ENCODE measurements at places on chromosomes 3 and 15.

- DNase-seq, result no peak
Measured at GRCh38 chr15:85927931-85928537, 133.3 kb upstream of the KLHL25 start.

- DNase-seq, result peak; percentile 81
Measured at GRCh38 chr3:4754180-4755086, 224.8 kb upstream of the BHLHE40 start.

DNA sequence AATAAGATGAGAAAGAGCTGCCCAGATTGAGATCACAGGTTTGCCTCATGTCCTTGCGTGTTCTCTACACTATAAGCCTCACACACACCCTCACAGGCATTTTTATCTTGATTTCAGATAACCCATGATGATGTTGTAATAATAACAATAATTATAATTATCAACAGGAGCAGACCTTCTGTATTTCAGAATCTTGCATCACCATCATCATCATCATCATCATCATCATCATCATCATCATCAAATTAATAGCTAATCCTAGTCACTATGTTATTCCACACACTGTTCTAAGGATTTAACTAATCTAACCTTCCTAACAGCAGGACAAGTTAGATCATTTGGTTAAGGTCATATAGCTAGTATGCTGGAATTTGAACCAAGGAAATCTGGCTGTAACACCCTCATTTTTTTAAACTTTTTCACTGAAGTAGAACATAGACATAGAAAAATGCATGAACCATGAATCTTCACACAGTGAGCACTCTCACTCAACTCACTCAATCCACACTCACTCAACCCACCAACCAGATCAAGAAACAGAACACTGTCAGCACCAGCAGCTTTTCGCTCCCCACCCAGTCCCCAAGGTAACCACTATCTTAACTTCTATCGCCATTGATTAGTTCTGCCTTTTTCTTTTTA, 1.8 kb upstream of the SH2D7 start:
- no peak for DNase-seq

- DNase-seq, result no peak
Measured at GRCh38 chr3:51819709-51820406, 40.8 kb upstream of the IQCF6 start.

DNA sequence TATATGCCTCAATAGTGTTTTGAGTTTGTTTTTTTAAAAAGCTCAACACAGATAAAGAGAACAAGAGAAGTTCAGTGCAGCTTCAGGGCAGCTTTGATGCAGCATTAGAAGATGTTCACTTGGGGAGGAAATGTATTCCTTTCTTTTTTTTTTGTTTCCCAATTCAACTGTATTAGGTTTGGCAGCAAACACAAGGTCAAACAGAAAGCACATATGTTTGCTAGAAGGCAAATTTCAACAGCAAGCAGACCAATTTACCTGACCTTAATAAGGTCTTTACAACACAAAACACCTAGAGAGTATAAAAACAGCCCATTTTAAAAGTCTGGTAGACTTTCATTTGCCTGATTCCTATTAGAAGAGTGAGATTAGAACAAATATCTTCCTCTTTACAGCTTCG, 7.3 kb upstream of the CDAN1 start:
- no peak for DNase-seq

DNA sequence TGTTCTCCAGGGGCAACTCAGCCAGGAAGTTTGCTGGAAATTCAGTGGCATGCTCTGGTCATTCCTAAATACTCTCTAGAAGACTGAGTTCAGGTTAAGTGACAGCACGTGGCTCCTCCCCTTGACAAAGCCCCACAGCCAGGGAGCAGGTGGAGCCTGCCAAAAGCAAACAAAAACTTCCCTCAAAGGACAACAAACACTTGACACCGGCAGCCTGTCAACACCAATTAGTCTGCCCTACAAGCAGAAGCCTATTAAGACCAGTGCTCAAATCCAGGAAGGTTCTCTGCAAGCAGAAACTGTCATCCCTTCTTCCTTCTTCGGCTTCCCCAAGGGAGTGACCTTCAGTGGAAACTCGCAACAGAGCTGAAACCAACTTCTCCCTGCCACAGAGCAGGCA, 5.0 kb downstream of the MEX3B start:
- no peak for DNase-seq

DNA sequence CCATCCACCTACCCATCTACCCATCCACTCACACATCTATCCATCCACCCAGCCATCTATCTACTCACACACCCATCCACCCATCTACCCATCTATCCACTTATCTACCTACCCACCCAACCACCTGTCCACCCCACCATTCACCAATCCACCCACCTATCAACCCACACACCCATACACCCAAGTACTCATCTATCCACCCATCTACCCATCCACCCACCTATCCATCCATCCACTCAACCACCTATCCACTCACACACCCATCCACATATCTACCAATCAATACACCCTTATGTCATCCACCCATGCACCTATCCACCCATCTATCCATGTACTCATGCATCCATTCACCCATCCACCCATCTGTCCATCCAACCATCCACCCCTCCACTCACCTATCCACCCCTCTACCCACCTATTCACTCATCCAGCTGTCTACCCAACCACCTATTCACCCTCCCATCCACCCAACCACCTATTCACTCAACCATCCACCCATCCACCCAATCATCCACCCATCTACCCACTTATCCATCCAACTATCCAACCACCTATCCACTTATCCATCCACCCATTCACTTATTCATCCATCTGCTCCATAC, 109.8 kb downstream of the CHSY1 start:
- no peak for DNase-seq

GRCh38 chr3:145144361-145144760, 1016.6 kb downstream of the PLOD2 start:
- no peak for DNase-seq

DNA sequence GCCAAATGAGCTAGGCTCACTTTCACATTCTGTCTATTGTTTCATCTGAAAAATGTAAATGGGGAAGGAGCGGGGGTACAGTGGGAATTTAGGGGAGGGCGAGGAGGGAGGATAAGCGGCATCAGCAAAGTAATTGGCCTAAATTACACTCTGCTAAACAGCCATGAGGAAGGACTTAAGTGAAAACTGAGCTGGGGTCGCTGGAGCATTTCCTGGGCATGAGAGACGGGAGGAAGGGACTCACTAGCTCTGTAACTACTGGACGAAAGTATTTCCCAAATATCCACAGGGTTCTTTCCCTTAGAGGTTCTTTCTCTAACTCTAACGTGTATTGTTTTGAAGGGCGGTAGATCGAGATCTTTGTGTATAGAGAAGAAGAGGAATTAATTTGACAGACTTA, 418.0 kb downstream of the SOX2 start:
- DNase-seq, result no peak

GRCh38 chr15:70252056-70252950, 154.6 kb upstream of the TLE3 start:
- peak; percentile 82 for DNase-seq

DNA sequence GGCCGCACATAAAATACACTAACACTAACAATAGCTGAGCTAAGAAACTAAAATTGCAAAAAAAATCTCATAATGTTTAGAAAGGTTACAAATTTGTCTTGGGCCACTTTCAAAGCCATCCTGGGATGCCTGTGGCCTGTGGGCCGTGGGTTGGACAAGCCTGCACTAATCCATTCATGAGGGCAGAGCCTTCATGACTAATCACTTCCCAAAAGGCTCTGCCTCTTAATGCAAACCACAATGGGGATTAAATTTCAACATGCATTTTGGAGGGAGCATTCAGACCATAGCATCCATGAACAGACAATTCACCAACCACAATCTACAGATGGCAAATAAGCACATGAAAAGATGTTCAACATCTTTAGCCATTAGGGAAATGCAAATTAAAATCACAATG, 128.2 kb downstream of the SUCLG2 start:
- DNase-seq, result no peak

GRCh38 chr3:137767538-137768360, 3.6 kb downstream of the SOX14 start:
- no peak for DNase-seq

DNA sequence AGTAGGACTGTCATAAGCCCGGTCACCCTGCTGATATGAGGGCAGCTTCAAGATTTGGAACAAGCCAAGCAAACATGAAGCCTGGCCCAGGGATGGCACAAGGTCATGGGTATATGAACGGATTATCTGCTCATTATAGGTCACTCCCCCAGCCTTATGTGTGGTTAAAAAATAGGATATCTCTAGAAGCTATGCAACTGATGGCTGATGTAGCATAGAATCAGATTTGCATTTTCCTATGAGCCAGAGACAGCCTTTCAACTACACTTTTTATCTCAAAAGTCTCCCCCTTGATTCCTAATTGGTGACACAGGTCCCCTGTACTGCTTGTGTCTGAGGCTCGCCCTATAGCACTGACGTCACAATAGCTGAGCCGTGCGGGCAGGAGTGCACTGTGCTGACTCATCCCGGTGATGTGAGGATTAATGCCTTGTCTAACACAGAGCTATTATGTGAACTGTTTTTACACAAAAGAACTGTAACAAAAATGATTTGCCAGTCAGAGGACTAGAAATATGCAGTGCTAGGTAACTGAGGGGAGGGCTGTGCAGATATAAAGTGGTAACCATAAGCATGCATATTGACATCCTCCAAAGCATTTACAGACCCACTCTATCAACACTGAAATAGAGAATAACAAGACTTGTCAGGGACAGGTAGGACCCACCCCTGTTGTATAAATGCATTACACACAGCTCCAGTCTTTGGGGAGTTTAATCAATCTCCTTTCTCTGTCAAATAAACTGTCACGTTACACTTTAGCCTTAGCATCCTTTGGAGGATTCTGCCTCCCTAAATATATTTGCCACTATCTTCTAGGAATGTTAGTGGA, 204.9 kb downstream of the TIGIT start:
- DNase-seq, result no peak

GRCh38 chr15:40498418-40498817, 27.6 kb downstream of the CHST14 start:
- DNase-seq, result no peak

DNA sequence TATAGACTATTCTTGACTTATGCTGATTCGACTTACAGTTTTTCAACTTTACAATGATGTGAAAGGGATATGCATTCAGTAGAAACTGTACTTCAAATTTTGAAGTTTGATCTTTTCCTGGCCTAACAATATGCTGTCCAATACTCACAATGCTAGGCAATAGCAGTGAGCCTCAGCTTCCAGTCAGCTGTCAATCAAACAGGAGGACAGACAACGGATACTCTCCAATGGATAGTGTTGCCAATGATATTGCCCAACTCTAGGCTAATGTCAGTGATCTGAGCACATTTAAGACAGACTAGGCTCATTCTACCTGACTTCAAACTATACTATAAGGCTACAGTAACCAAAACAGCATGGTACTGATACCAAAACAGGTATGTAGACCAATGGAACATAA, 55.0 kb upstream of the ZNF280D start:
- DNase-seq, result no peak

GRCh38 chr3:14550651-14551611, 10.8 kb upstream of the GRIP2 start:
- DNase-seq, result no peak

DNA sequence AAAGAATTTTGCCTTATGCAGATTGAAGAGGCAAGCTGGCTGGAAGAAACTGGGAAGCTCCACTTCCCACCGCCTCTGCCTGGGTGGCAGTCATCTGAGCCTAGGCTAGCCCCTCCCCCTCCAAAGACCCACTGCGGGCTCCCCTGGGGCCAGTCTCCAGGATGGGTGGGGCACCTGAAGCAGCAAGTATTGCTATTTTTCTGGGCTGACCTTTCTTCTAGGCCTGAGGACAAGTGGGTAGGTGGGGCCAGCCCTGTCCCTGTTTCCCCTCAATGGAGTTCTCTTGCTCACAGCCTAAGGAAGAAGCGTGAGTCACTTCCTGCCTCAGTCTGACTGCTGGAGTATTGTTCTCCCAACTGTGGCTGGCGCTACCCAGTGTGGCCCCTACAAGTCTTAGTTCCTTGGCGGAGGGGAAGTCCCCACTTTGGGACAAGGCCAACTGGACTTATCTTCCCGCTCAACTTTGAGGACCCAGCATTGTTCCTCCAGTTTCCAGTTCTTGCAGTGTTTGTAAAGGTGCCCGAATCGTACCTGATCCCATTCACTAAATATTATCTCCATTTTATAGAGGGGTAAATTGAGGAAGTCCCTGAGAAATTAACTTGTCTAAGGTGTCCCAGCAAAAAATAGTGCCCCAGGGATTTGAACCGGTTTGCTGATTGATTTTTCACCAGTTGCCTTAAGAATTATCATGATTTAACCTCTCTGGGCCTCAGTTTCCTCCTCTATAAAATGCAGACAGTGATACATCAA, 1.4 kb downstream of the FURIN start:
- DNase-seq, result peak; percentile 78

- peak; percentile 74 for DNase-seq
Measured at GRCh38 chr3:127370906-127371305, 83.1 kb upstream of the PRR20G start.

DNA sequence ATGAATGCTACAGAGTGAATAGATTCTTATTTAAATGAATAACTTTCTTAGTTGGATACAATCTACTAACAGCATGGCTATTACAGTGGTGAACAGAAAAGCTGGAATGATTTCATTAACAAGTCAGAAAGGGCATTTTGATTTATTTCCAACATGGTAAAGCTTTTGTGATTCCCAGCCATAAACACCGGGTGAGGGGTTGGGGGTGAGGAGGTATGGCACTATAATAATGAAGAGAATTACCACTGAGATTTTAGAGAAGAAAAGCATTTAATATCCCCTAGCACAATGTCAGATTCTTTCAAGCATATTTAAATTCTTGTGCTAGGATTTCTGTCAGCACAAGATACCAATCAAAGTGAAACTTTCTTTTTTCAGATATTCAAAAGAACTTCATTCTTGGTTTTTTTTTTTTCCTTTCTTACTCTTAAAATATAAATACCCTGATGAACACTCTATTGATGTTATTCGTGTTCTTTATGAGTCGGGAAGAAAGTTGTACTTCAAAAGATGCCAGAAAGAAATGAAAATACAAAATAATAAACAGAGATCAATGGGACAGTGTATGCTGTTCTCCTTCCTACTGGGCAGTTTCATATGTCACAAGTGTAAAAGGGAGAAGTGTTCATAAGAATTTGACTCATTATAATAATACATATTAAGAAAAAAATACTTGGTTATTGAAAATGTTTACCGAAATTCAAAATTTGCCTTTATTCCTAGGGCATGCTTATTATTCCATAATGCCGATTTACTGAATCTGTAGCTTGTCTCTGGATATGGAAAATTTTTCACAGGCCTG, 522.8 kb downstream of the CADM2 start:
- no peak for DNase-seq

DNA sequence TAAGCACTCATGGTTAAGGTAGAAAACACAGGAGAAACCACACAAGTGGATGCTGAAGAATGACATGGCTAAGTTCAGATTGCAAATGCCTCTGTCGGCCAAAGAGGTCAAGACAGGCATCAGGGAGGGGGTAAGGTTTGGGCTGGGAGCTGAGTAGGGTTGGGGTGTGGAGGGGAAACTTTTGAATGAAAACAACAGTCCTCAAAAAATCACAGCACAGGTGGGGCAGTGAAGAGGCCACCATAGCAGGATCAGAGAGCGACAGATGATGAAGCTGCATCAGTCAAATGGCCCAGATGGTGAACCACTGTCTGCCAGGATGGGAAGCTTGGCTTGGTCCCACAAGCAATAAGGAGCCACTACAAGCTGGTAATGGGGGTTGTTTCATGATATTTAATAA, 74.9 kb downstream of the ADCY5 start:
- no peak for DNase-seq
